Airway epithelial cell (primary cell): ENCODE measurements at places on chromosomes 7 and 10. TPM values are rescaled to one million over a fixed set of nuclear protein-coding genes. Genes with fewer than 3 reads are reported as not detected.

Gene OR2A2
- not detected in 2 replicates for total RNA-seq

Gene ITIH5
- not detected in 2 replicates for total RNA-seq

Gene CYP3A4
- total RNA-seq, result 0.14 TPM in 1 of 2 replicates, not detected in the other

Gene HECW1
- total RNA-seq, result not detected in 2 replicates

Gene CAMK2G
- 16.4 and 25.2 TPM in 2 replicates for total RNA-seq

Gene LRIT1
- not detected in 2 replicates for total RNA-seq

Gene DPCD
- 46.2 and 66.8 TPM in 2 replicates for total RNA-seq

Gene ZNF467
- total RNA-seq, result 4.4 and 4.6 TPM in 2 replicates

Gene KCND2
- not detected in 2 replicates for total RNA-seq

Gene CCDC146
- total RNA-seq, result 0.65 and 1.5 TPM in 2 replicates

Gene ALKBH4
- total RNA-seq, result 11.8 and 14.9 TPM in 2 replicates

Gene CDH23
- total RNA-seq, result under 0.01 and 0.35 TPM in 2 replicates

Gene BMPER
- 1.3 and 2.0 TPM in 2 replicates for total RNA-seq

Gene PTPN20
- 0.63 and 4.2 TPM in 2 replicates for total RNA-seq

Gene FAM180A
- not detected in 2 replicates for total RNA-seq

Gene TSPAN13
- 33.9 and 35.8 TPM in 2 replicates for total RNA-seq

Gene PBLD
- 0.98 and 1.5 TPM in 2 replicates for total RNA-seq

Gene OR6V1
- total RNA-seq, result not detected in 2 replicates

Gene KIF11
- total RNA-seq, result 18.7 and 20.8 TPM in 2 replicates
